Fibroblast of the aortic adventitia (primary cell): ENCODE measurements at places on chromosomes 4 and X. TPM values are rescaled to one million over a fixed set of nuclear protein-coding genes. Genes with fewer than 3 reads are reported as not detected.

Gene IL13RA2
- 21.8 and 213 TPM in 2 replicates for total RNA-seq

Gene SCD5
- total RNA-seq = 18.0 and 22.8 TPM in 2 replicates

Gene AKAP14
- not detected in 2 replicates for total RNA-seq

Gene SCML1
- total RNA-seq = 12.0 and 17.7 TPM in 2 replicates

Gene PROM1
- under 0.01 TPM in 1 of 2 replicates, not detected in the other for total RNA-seq

Gene TEX13C
- total RNA-seq = not detected in 2 replicates

Gene SERPINA7
- not detected in 2 replicates for total RNA-seq

Gene CRMP1
- total RNA-seq = not detected in 2 replicates

Gene POU3F4
- total RNA-seq = not detected in 2 replicates

Gene METTL14
- total RNA-seq = 18.8 and 27.5 TPM in 2 replicates

Gene C4orf36
- total RNA-seq = 0.81 TPM in 1 of 2 replicates, not detected in the other

Gene TRIM2
- 34.6 and 78.5 TPM in 2 replicates for total RNA-seq

Gene MND1
- 2.4 and 15.5 TPM in 2 replicates for total RNA-seq

Gene TASL
- total RNA-seq = not detected in 2 replicates

Gene GUF1
- total RNA-seq = 21.9 and 28.5 TPM in 2 replicates

Gene RASSF6
- total RNA-seq = not detected in 2 replicates

Gene IL2
- total RNA-seq = not detected in 2 replicates

Gene SH3D19
- total RNA-seq = 60.2 and 95.9 TPM in 2 replicates

Gene CLDN2
- not detected in 2 replicates for total RNA-seq

Gene TENM3
- total RNA-seq = 6.3 and 14.0 TPM in 2 replicates

Gene CLNK
- total RNA-seq = 0.08 TPM in 1 of 2 replicates, not detected in the other

Gene AWAT2
- under 0.01 TPM in 1 of 2 replicates, not detected in the other for total RNA-seq

Gene MAGEA2
- total RNA-seq = not detected in 2 replicates

Gene CCDC120
- 0.90 and 1.2 TPM in 2 replicates for total RNA-seq

Gene FAM13A
- 23.5 and 49.3 TPM in 2 replicates for total RNA-seq

Gene MTMR8
- 0.27 and 4.8 TPM in 2 replicates for total RNA-seq

Gene ADH6
- total RNA-seq = 0.36 TPM in 1 of 2 replicates, not detected in the other

Gene ARAP2
- total RNA-seq = 0.63 and 1.5 TPM in 2 replicates

Gene EDA2R
- total RNA-seq = 9.2 and 28.1 TPM in 2 replicates

Gene SYAP1
- total RNA-seq = 15.9 and 39.9 TPM in 2 replicates

Gene TLR1
- 3.2 and 3.5 TPM in 2 replicates for total RNA-seq

Gene ZNF157
- 1.3 TPM in 1 of 2 replicates, not detected in the other for total RNA-seq

Gene CNGA2
- not detected in 2 replicates for total RNA-seq

Gene CT45A10
- not detected in 2 replicates for total RNA-seq

Gene NHSL2
- 3.9 and 6.8 TPM in 2 replicates for total RNA-seq

Gene NR0B1
- total RNA-seq = 0.90 and 1.7 TPM in 2 replicates

Gene HMX1
- total RNA-seq = not detected in 2 replicates

Gene HMGB3
- total RNA-seq = 8.2 and 13.1 TPM in 2 replicates

Gene TSC22D3
- 13.3 and 45.9 TPM in 2 replicates for total RNA-seq

Gene PASD1
- not detected in 2 replicates for total RNA-seq
